ENCODE measurements at places on chromosomes 6 and 20. TPM values are rescaled to one million over a fixed set of nuclear protein-coding genes. Genes with fewer than 3 reads are reported as not detected.

HLA-DOB gene
- not detected for polyA plus RNA-seq

GRCh38 chr6:144909753-144910285, 624.7 kb downstream of the UTRN start:
- no peak for DNase-seq

GRCh38 chr6:37354526-37355384, 972 bp downstream of the RNF8 start:
- peak; percentile 80 for DNase-seq

- no peak for DNase-seq
These were observed 33.5 kb downstream of the NEDD9 start for GRCh38 chr6:11198663-11199603.

- no peak for DNase-seq
These were observed 7.9 kb downstream of the PEX6 start for GRCh38 chr6:42970871-42971612.

- no peak for DNase-seq
These were observed 55.0 kb downstream of the CDKAL1 start for GRCh38 chr6:20589266-20589665.

Data from SK-N-SH (cell line).